ENCODE measurements at places on chromosomes 3 and 15.
A peak's percentile ranks its signal among the peaks of the same experiment; 100 is the strongest.

DNA sequence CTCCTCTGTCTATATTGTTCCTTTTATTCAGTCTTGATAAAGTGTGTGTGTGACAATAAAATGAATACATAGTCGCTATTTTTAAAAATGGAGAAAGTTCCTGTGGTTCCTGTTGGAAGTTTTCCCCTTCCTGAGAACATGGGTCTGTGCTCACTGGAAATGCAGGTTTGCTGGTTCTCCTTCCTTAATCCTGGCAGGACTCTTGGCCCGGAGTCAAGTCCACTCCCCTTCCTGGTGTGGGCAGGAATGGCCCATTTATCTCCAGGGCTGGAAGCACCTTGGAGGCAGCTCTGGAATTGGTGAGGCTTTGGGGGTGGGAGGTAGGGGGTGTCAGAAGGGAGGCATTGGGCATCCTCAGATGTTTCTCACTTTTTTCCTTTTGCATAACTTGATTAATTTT, 30.1 kb downstream of the FOXL2 start:
- DNase-seq, result no peak

- DNase-seq, result no peak
Observed at GRCh38 chr15:49815526-49815925, 194.7 kb downstream of the DTWD1 start.

DNA sequence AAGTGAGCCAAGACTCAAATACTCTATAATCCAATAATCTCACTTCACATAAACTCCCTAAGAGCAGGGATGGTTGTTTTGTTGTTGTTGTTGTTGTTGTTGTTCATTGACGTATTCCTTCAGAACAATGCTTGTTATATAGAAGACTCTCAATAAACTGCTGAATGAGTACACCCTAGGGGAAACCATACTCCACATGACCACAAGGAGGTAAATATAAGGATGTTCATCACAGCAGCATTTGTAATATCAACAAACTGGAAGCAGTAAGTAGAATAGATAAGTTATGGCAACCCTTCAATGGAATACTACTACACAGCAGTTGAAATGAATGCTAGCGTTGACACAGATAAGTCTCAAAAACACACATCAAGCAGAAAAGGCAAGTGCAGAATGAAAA, 62.4 kb upstream of the STIMATE start:
- no peak for DNase-seq

- DNase-seq, result no peak
Observed at GRCh38 chr3:65182682-65183081, 494.9 kb upstream of the ADAMTS9 start.

DNA sequence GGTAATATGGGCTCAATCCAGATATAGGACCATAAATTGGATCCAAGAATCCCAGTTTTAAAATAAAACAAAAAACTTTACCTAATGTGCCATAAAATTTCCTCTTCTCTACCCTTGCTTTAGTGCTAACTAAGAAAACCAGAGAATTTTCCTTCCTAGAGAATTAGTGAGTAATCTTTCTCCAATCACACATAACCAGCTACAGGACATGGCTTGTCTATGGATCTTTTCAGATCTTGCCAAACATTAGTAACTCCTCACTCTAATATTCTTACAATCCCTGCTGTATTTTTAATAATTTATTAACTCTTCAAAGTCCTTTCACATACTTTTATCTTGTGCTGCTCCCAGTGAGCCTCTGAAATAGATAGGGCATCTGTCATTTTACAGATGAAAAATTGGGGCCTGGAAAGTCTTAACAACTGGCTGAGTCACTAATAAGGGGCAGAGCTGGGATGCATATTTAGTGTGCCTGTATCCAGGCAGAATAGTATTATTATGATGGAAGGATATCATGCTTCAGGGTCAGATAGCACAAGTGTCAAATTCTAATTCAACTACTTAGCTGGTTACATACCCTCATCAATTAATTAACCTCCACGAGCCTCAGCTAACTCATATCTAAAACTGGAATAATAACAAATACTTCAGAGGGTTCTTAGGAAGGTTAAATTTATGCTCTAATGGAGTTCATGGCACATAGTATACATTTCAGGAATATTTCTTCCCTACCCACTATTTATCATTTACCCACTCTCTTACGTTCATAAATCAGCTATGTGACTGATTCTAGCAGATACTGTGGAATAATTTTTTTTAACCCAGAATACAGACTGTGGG, 5.6 kb downstream of the ZBED2 start:
- no peak for DNase-seq

DNA sequence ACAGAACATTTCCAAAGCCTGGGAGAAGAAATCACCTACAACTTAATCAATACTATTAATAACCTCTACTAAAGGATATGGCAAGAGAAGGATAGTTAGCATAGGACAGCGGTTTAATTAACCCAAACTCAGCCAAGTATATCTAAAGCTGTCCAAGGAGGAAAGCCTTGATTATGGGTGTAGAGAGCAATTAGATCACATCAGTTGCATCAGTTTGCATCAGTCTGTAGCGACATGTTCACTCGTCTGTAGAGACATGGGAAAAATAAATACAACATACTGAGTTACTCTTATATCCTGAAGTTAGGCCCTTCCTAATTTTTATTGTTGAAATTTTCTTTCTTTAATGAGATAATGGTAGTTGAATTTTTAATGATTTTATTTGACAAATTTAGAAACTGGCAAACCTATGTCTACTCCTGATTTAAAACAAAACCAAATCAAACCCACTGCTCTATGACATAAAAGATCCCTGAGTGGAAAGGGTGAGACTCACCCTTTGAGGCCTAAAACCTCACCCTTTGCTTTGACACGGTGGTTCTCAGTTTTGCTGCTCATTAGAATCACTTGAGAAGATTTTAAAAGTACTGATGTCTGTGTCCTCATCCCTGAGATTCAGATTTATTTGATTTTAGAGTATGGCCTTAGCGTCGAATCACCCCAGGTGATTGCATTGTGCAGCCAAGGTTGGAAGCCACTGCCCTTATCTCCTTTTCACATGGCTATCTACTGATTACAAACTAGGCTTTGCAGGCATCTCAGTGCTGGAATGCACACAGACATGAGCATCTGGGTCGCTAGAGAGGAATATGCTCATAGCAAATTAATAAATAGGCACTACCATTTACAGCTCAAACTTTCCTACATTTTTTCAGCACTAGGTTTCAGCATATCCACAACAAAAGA, 2.8 kb upstream of the CLRN1 start:
- DNase-seq, result peak; percentile 3

GRCh38 chr3:186124592-186124991, 15.7 kb upstream of the ETV5 start:
- DNase-seq, result no peak

- no peak for DNase-seq
Observed at GRCh38 chr3:36095238-36095637, 285.1 kb upstream of the STAC start.

DNA sequence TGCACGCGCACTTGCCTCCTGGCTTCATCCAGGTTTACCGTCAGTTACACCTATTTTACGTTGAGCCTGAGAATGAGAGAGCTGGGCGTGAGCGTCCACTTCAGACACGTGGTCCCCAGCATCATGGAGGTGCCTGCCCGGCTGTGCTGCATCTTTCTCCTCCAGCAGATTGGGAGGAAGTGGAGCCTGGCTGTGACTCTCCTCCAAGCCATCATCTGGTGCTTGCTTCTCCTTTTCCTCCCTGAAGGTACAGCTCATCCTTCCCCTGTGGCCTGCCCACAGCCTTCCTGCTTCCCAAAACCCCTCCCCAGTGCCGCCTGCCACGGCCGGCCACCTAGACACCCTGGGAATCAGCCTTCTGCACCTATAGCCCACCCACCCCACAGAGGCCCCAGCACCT, 31.6 kb downstream of the SLC22A14 start:
- DNase-seq, result no peak

DNA sequence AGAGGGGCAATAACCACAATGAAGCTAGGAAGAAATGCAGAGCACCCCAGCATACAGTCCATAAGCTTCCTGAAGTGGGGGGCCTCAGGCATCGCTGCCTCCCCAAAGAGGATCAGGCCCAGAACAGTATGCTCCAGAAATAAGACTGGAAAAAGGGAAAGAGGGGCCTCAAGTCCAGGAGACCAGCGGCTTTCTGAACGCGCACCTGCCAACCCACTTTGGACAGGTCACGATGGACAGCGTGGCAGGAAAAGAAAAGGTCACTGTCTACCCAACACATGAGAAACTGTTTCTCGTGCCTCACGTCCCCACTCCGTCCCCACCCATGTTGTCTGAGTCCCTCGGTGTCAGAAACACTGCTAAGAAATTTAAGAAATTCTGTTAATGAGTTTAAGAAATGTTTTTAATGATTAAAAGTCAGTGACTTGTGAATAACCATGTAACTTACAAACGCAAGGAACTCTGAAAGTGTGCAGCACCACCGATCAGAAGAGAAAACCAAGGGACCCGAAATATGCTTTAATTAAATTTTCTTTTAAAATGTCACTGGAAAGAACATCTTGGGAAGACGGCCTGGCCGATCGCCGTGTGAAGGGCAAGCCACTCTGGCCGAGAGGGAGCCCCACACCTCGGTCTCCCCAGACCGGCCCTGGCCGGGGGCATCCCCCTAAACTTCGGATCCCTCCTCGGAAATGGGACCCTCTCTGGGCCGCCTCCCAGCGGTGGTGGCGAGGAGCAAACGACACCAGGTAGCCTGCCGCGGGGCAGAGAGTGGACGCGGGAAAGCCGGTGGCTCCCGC, 1.7 kb upstream of the PPARG start:
- DNase-seq, result peak; percentile 17

DNA sequence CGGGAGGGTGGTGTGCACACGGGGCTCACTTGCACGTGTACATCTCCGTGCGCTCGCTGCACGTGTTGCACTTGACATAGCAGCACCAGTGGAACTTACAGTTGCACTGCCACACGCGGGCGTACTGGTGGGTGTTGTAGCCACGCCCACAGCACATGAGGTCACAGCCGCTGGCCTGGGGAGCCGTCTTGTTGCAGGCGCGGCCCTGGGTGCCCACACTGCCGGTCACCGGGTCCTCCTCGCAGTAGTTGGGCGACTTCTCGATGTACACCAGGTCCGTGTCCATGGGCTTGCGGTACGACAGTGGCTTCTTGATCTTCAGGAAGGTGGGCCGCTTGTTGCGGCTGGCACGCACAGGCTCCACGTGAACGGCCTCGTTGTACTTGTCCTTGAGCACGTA, 61.0 kb downstream of the WNT7A start:
- no peak for DNase-seq

GRCh38 chr3:45974686-45975085, 20.9 kb downstream of the FYCO1 start:
- no peak for DNase-seq

DNA sequence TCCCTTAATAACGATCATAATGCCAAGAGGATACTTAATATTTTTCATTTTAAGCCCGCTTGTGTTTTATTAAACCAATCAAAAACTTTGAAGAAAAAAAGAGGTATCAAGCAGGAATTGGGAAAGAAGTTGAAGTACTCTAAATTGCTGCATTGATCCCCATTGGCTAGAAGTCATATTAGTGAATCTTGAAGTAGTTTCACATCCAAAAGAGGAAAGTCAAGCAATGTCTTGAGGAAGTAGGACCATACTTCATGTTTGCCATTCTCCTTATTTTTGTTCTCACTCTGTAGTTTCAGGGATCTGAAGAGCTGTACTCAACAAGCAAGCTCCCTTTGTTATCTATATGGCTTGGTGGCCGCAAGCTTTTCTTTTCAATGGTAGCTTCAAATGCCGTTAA, 2.2 kb downstream of the SCAANT1 start:
- DNase-seq, result no peak

- DNase-seq, result no peak
Observed at GRCh38 chr3:14925729-14926591, 21.4 kb upstream of the NR2C2 start.

DNA sequence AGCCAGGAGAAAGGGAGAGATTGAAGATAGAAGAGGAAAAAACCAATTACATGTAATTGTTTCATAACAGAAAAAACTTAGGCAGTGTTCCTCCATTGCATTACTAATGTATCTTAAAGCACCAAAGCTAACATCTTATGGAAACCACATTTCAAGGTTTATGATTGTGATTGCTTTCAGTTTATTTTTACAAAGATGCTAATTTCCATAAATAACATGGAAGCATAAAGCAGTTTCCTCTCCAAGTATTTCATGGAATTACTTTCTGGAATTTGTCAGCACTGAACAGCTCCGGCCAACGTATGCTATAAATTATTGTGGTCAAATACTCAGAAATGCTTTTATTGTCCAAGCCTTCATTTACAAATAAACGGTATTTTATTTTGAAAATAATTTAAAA, 11.6 kb downstream of the ADAMTSL3 start:
- DNase-seq, result no peak

- DNase-seq, result no peak
Observed at GRCh38 chr3:47455806-47456452, 19.8 kb downstream of the SCAP start.

- no peak for DNase-seq
Observed at GRCh38 chr15:100114100-100114499, 227.7 kb downstream of the ADAMTS17 start.

GRCh38 chr3:128341659-128342395, 124.9 kb downstream of the DNAJB8 start:
- no peak for DNase-seq

GRCh38 chr3:187762792-187763191, 17.5 kb upstream of the BCL6 start:
- no peak for DNase-seq

DNA sequence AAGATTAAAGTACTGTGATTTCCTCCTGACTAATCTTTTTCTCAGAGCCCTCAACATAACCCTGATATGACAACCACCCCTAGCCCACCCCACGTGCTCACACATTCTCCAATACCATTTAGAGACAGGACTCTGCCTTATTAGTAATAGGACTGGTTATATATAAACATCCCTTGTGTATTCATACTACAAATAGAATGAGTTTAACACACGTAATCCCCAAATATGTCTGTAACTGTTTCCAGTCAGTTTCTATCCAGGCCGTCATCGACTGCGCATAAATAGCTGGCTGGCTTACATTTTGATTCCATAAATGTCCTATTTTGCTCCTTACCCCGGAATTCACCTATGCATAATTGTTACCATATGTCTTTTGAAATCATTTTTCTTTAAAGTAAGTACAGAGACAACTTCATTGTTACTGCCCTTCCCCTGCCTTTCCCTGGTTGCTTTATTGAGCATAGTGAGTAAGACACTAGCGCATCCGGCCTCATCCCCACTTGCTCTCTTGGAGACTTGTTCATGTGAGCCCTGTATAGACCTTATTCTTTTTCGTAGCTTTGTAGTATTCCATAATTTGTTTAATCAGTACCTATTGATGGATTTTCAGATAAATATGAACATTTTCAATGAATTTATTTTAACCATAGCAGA, 3.5 kb upstream of the P2RY14 start:
- DNase-seq, result no peak
